SIG-M5 (cell line): ENCODE measurements at places on chromosomes 1 and 21.

DNA sequence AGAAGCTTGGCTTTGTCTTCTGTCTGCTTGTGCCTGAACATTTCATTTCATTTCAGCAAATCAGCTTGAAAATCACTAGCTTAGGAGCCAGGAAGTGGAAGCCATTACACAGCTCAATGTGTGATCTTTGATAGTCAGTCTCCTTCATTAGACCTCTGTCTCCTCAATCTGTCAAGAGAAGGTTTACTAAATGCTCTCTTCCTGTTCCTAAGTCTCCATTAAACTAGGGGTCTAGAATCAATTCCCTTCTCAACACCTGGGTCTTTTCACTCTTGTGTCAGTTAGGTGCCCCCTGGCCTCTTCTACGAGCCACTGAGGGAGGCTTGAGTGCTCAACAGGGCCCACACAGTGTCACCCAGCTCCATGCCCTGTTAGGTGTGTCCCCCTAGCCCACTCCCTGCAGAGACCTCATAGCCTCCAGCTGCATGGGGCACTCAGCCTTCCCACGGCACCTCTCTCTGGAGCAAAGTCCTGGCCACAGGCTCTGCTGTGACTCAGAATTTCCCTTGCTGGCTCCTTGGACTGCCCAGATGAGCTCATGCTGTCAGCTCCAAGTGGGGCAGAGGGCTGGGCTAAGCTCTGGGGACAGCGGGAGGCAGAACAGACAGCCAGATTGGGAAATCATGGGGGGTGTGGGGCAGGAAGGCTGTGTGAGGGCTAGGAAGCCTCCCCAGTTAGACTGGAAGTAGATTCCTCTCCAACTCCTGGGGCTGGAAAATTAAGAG, 115.7 kb upstream of the IPO9 start:
- peak; percentile 48 for DNase-seq

- no peak for DNase-seq
Measured at GRCh38 chr1:204409836-204410687, 1.6 kb downstream of the PPP1R15B start.

GRCh38 chr21:31618696-31619430, 40.6 kb upstream of the SOD1 start:
- DNase-seq: no peak

- peak; percentile 42 for DNase-seq
Measured at GRCh38 chr1:150159550-150159949, 9.8 kb downstream of the PLEKHO1 start.

GRCh38 chr1:165598676-165599059, 32.4 kb upstream of the MGST3 start:
- DNase-seq: no peak

DNA sequence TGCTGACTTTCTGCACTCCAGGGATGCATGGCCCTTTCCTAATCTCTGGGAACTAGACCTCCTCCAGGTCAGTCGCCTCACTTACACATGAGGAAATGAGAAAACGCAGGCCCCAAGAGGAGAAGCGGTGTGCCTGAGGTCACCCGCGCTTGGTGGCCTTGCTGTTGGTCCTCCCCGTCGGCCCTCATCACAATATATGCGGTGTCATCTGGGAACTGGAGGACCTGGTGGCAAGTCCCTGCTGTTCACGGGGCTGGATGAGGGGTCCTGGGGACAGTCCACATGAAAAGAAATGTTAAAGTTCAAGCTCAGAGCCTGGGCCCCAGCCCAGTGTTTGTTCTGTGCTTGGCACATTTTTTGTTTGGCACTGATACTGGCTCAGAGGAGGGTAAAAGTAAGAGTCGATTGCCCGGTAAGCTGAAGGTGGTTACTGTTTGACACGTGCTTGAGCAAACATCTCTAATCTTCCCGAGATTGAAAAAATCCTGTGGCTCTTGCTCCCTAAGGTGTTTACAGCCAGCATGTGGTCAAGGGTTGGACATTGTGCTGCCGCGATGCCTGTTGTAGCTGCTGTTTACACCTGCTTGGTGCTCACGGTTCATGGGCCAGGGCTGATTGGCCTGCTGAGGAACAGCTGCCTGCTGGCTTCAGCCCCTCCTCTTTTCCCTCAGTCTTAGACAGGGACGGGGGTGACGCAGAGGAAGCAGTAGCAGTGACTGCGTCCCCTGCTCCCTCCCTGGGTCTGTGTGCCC, 5.2 kb downstream of the COQ8A start:
- no peak for DNase-seq

- no peak for DNase-seq
Measured at GRCh38 chr1:229538945-229539344, 19.6 kb downstream of the ABCB10 start.

DNA sequence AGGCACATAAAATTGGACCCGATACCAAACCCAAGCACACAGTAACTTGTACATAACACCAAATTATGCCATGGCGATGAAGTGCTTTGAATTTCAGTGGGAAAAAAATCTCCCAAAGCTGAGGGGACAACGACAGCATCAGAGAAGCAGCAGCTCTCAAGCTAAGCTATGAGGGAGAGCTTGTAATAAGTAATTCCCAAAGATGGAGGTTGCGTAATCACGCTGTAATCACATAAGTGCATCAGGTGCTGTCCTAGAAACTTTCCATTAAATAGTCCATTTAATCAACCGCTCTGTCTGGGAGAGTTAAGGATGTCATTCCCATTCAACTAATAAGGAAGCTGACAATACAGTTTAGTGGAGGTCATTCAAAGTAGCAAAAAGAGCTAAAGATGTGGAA, 37.6 kb upstream of the KRTAP19-8 start:
- no peak for DNase-seq

- DNase-seq: no peak
Measured at GRCh38 chr1:183243161-183244050, 57.3 kb downstream of the LAMC2 start.

DNA sequence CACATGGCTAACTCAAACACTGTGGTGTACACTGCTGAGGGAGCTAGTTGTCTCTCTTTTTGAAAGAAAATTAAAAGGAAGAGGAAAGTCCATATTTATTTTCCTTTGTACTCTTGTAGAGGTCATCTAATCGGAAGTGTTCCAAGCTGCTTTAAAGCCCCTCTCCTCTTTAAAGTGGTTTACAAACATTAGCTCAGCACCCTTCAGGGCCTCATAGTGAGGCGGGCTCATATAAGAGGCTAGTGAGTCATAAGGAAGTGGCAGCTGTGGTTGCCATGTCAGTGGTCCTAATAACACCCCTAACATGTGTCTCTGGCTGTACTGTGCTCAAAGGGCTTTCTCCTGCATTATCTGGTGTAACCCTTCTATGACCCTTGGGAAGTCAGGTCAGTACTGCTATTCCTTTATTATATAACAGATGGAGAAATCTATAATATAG, 104.4 kb upstream of the SERBP1 start:
- DNase-seq: no peak

DNA sequence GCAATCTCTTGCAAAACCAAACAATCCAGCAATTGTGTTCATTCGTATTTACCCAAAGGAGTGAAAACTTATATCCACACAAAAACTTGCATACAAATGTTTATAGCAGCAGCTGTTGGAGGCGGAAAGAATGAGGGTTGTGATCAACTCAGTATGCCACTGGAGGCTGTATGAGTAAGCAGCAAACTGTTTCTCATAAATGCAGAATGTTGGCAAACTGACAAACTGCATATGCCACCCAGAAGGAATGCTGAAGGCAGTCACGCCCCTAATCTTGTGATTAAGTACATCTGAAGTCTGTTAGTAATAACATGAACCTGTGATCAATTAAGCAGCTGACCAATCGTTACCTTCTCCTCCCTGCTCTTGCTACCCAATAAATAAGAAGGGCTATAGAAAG, 60.5 kb upstream of the CR2 start:
- no peak for DNase-seq

DNA sequence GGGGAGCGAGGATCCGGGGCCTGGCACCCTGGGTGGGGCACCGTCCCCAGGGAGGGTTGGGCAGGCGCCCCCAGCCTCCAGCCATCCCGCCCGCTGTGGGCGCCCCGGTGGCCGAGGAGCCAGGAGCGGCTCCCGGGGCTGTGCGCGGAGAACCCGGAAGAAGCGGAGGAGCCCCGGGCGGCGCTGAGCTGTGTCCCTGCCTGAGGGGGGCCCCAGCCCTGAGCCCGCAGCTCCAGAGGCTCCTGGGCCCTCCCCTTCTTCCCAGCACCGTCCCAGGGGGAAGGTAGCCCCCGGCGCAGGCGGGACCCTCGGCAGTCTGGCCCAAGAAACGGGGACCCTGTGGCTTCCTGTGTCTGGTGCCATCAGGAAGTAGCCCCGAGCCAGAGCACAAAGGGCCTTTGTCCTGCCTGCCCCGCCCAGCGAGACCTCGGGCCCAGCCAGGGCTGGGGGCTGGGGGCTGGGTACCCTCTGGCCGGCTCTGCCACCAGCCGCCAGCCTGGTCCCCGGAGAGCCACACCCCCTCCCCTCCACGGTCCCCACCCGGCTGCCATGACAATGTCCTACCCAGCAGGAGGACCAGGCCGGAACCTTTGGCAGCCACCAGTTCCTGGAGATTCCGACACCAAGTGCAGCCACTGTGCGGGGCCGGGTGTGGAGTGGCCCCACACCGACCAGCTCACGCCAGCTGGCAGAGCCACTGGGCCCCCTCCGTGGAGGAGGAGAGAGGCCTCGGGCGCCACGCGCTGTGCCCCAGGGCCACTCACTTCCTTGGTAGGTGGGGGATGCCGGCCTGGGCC, 15.6 kb upstream of the TTLL10 start:
- DNase-seq: no peak

- no peak for DNase-seq
Measured at GRCh38 chr1:27856561-27857343, 15.6 kb upstream of the THEMIS2 start.

DNA sequence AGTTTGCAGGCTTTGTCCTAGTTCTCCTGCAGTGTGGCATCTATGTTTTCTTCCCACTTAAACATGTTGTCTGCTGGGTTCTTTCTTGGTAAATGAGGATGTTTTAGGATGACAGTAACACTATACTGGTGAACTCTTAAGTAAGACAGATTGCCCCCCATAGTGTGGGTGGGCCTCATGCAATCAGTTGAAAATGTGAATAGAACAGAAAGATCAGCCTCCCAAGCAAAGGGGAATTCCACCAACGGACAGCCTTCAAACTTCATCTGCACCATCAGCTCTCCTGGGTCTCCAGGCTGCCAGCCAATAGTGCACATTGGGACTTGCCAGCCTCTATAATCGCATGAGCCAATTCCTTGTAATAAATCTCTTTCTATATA, 10.7 kb upstream of the TARBP1 start:
- DNase-seq: no peak

GRCh38 chr1:93704052-93704451, 22.4 kb upstream of the BCAR3 start:
- no peak for DNase-seq

- DNase-seq: no peak
Measured at GRCh38 chr1:174074757-174075156, 52.6 kb upstream of the RC3H1 start.

DNA sequence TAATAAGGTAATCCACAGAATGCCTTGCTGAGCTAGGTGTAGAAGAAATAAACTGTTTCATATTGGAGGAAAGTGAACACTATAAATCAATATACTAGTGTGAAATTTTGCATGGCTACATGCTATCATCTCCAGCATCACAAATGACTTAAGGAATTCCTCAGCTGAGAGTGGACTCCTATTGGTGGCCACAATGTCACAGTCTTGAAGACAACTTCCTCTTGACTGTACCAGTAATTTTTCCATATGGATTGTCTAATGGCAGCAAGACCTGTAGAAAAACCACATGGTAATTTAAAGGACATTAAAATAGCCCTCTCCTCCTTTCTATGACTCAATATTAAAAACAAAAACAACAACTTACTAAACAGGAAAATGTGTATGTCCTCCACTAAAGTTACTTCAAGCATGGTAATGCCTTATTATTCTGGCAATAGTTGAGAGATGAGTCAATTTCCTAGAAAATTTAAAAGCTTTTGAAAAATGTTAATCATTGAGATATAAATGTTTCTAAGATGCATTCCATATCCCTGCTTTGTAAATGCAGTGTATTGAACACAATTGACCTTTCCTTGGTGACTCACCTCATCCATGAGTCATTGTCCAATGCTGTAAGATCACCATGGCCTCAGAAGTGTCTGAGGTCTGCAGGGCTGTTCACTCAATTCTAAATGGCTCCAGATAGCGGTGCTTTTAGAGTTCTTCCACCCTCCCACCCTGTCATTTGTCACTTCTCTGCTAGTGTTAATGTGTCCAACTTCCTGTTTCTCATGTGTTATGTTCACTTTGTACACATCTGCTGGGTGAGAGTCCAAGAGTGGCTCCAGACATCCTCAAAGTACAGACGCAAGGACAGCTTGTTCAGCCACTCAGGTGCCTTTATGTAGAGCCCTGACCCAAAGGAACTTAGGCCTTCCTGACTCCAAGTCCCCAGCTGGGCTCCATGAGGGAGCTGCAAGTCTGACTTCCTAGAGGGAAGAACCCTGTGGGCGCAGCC, 32.8 kb upstream of the DNASE2B start:
- no peak for DNase-seq

DNA sequence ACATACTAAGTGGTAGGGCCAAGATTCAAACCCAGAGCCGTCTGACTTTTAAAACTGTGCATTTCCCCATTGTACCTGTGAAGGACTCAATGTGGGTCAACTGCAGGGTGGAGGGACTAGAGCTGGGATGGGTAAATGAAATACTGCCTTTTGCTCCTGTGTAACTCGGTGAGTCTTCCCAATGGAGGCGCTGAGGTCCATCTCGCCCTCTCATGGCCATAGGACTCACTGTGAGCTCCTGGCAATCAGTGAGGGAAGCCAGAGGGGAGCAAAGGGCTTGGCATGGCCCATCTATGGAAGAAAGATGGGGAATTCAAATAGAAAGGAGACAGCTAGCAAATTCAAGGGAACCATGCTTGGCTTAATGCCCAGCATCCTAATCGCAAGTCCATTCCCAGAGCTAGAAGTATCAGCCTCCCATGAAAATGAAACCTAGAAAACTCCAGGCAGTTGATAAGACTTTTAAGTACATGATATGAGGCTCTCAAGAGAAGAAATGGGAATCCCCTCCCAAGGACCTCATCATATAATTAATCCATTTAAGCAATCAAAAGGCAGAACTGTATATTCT, 25.4 kb upstream of the CGN start:
- no peak for DNase-seq

- no peak for DNase-seq
Measured at GRCh38 chr1:225855503-225856300, 26.5 kb downstream of the TMEM63A start.

DNA sequence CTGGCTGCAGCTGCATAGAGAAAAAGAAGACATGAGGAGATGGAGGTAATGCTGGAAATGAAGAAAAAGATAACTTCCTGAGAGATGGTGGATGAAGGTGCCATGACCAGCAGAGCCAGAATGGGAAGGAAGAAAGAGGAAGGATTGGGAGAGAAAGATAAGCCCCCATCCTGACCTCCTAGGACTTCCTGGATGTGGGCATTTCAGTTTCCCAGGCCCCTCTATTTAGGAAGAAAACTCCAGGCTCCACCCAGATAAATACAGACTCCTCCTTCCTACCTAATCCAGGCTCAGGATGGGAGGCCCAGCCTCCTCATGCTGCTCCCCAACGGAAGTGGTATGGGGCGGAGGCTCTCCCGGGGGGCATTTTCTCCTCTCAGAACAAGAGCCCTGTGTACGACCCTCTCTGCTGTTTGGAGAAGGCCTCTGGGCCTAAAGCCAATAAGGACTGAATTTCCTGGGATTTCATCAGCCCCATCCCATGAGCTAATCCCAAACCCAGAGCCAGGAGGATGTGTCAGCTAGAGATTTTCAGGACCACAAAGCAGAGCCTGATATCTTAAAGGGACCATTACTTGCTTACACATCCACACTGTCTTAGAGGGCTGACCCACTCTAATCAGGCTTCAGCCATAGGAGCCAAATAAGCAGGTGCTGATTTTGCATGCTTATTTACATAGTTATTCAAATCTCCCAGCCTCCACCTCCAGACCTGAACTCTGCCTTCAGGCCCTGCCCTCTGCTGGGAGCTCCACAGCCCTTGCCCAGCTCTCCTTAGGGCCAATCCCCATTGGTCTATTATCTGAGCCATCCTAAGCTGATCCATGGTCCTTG, 5.1 kb upstream of the ARHGEF2 start:
- no peak for DNase-seq
